Natural killer cell (primary cell): ENCODE measurements at places on chromosomes 4 and X. TPM values are rescaled to one million over a fixed set of nuclear protein-coding genes. Genes with fewer than 3 reads are reported as not detected.

DNA sequence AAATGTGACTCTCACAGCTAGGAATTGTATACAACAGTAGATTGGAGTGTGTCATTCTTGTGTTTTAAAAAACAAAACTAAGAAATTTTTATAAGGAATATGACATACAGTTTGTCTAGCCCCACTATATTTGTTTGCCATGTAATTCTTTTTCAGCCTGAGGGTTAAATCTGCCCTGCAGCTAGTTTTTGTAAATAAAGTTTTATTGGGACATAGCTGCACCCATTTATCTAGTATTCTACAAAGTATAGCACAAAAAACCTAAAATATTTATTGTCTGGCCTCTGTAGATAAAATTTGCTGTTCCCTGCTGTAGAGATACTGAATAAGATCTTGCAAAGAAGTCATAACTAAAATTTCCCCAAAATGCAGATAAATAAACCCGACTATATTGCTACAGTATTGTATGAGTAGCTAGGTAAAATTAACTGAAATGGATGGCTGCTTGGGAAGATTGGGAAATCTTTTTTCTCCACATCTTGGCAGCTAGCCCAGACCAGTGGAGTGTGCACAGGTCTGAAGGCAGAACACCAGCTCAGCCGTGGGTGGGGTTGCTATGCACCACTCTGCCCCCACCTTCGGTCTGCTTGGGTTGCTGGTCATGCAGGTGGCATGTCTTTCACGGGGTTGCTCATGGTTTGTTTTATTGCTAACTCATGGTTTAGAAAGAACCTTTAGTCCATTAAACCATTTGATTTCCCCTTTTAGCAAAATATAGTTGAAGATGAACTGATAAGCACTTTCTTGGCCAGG is 127.9 kb downstream of the KLHL8 start:
- no peaks in the 10 kb centered on the region for H3K27me3 ChIP-seq
- H3K36me3 ChIP-seq: peaks cover 12% of the 10 kb centered on the region
- H3K4me3 ChIP-seq: no peak overlapping the region
- no peaks in the 10 kb centered on the region for H3K4me1 ChIP-seq
- DNase-seq: no peak

DNA sequence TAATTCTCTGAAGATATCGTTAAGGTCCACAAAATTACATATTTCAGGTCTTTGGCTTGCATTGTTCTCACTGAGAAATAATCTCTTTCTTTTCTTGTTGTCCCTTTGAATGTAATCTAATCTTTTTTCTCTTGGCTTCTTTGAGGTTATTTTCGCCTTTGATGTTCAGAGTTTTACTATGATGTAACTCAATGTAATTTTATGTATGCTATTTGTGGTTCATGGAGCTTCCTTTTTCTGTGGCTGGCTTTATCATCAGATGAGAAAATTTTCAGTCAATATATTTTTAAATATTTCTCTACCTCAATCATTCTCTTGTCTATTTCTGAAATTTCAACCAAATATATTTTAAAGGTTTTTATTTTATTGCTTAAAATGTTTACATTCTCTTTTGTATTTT is 672.2 kb downstream of the TRAM1L1 start:
- no peak for DNase-seq
- no peaks in the 10 kb centered on the region for H3K4me1 ChIP-seq
- H3K27me3 ChIP-seq: no peaks in the 10 kb centered on the region
- no peak overlapping the region for H3K27ac ChIP-seq
- H3K36me3 ChIP-seq: no peaks in the 10 kb centered on the region
- H3K4me3 ChIP-seq: no peak overlapping the region

DNA sequence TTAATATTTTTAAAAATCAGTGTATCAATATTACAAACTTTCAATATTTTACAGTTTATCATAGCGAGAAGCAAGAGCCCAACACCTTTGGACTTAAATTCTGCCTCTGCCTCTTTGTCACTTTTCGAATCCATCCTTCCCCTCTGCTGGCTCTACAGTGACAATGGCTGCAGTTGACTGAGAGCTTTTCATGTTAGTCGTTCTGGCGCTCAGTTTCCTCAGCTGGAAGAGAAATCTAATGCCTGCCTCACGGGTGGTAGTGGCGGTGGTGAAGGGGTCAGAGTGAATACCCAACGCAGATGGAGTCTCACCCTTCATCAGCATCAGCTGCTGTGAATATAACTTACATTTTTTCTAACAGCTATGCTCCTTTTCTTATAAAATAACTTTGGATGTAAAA is 144.8 kb downstream of the NWD2 start:
- H3K4me1 ChIP-seq: no peaks in the 10 kb centered on the region
- H3K27me3 ChIP-seq: no peaks in the 10 kb centered on the region
- H3K4me3 ChIP-seq: no peak overlapping the region
- DNase-seq: no peak

- no peaks in the 10 kb centered on the region for H3K4me1 ChIP-seq
- no peak overlapping the region for H3K27ac ChIP-seq
- no peak for DNase-seq
- no peak overlapping the region for H3K4me3 ChIP-seq
- no peaks in the 10 kb centered on the region for H3K36me3 ChIP-seq
- H3K27me3 ChIP-seq: no peaks in the 10 kb centered on the region
These were observed 68.7 kb downstream of the PAK3 start for GRCh38 chrX:111164728-111165127.

DNA sequence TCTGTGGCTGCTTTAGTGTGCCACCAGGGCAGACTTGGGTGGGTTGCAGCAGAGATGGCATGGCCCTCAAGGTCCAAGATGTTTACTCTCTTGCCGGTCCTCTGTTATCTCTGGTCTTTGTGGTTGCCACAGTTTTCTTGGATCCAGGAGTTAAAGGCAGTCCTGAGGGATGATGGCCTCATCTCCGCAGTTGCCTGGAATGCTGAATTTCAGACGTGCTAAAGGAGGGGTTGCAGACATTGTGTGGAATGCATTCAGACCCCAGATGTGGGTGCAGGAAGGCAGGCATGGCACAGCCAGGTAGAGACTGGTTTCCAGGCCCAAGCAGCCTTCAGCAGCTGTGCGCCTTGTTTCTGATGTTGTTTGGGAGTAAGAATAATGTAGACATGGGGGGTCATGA is 64.4 kb downstream of the TBL1X start:
- no peak overlapping the region for H3K4me3 ChIP-seq
- H3K36me3 ChIP-seq: no peaks in the 10 kb centered on the region

DNA sequence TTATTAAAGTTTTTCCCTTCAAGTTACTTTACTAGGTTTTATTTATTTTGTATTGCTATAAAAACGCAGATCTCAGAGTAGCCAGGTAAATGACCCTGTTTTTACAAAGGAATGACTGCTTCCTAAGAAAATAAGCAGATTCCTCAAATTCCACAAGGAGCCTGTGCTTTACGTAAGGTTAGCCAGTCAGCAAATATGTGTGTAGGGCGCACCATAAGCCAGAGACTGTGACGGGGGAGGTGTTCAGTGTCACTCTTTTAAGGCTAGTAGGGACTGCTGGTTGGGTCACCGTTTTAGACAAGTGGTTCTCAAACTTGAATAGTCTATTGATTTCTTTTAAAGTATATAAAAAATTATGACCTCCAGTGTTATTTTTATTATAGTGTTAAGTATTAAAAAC is 119.9 kb downstream of the ANK2 start:
- H3K4me3 ChIP-seq: no peak overlapping the region
- H3K27ac ChIP-seq: no peak overlapping the region
- H3K4me1 ChIP-seq: no peaks in the 10 kb centered on the region
- no peak for DNase-seq

SMIM31 gene
- total RNA-seq: not detected

CRLF2 gene
- total RNA-seq: not detected
